ENCODE measurements at places on chromosomes 5 and 9.
A peak's percentile ranks its signal among the peaks of the same experiment; 100 is the strongest.

- H3K4me1 ChIP-seq = no peaks in the 10 kb centered on the region
- H3K4me3 ChIP-seq = no peak overlapping the region
- no peak overlapping the region for H3K27ac ChIP-seq
Measured at GRCh38 chr9:134600371-134600770, 41.2 kb upstream of the COL5A1 start.

DNA sequence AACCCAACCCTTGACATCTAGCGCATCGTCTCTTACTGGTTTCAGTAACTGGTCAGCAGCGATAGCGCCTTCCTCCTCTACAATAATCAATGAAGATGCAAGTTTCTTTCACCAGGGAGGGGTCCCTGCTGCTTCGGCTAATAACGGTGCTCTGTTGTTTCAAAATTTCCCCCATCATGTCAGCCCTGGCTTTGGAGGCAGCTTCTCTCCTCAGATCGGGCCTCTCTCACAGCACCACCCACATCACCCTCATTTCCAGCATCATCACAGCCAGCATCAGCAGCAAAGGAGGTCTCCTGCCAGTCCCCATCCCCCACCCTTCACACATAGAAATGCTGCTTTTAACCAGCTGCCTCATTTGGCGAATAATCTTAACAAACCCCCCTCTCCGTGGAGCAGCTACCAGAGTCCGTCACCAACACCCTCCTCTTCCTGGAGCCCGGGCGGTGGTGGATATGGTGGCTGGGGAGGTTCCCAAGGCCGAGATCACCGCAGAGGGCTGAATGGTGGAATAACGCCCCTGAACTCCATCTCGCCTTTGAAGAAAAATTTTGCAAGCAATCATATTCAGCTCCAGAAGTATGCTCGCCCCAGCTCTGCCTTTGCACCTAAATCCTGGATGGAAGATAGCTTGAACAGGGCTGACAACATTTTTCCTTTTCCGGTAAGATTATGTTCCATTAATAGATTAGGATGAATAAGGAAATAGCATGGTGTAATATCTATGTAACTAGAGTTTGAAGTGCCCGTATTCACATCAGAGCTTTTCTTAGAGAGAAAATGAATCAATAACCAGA lies 2.2 kb downstream of the CPEB4 start:
- no peaks in the 10 kb centered on the region for H3K27me3 ChIP-seq
- no peaks in the 10 kb centered on the region for H3K36me3 ChIP-seq
- H3K27ac ChIP-seq = peak overlapping the region; percentile 51
- DNase-seq = no peak
- H3K4me3 ChIP-seq = peak overlapping the region; percentile 73

- H3K27me3 ChIP-seq = no peaks in the 10 kb centered on the region
- peaks cover 3% of the 10 kb centered on the region for H3K36me3 ChIP-seq
- DNase-seq = no peak
- H3K4me3 ChIP-seq = no peak overlapping the region
- H3K4me1 ChIP-seq = no peaks in the 10 kb centered on the region
Measured at GRCh38 chr9:16553869-16554540, 316.5 kb downstream of the BNC2 start.

DNA sequence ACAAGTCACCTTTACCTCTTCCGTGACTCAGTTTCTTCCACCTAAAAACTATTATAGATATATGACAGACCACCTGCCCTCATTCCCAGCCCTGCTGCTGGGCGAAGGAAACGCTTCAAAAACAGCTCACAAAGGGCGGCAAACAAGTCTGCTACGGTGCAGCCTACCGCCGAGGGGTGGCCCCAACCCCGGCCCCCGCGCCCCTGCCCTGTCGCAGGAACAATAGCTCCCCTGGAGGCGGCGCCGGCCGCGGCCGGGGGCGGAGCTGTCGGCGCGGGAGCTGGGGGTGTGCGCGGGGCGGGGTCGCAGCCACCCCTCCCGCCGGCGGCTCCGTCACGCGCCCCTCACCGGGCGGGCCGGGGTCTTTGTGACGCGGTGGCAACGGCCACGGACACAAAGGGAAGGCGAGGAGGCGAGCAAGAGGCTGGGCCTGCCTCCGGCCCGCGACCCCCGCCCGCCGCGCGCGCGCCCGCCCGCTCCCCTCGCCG lies at the start of gene TMEFF1:
TMEFF1 (plus strand) TSS at position 362 of the 488 bp plus-strand sequence. CDS start 396 bp downstream, outside the sequence.
- no peaks in the 10 kb centered on the region for H3K36me3 ChIP-seq
- peak within 1 kb of the TSS; percentile 52 for H3K4me3 ChIP-seq
- H3K4me1 ChIP-seq = peaks cover 17% of the 10 kb centered on the region
- H3K27me3 ChIP-seq = peaks cover 13% of the 10 kb centered on the region
- no peak within 1 kb of the TSS for H3K27ac ChIP-seq
- no peak for DNase-seq

- no peaks in the 10 kb centered on the region for H3K4me1 ChIP-seq
- H3K36me3 ChIP-seq = no peaks in the 10 kb centered on the region
- no peaks in the 10 kb centered on the region for H3K27me3 ChIP-seq
- no peak for DNase-seq
Measured at GRCh38 chr9:100669968-100670367, 92.1 kb downstream of the CAVIN4 start.

- no peaks in the 10 kb centered on the region for H3K4me1 ChIP-seq
- H3K36me3 ChIP-seq = no peaks in the 10 kb centered on the region
- DNase-seq = no peak
- H3K27ac ChIP-seq = no peak overlapping the region
Measured at GRCh38 chr5:50886657-50887345, 220.4 kb downstream of the PARP8 start.

DNA sequence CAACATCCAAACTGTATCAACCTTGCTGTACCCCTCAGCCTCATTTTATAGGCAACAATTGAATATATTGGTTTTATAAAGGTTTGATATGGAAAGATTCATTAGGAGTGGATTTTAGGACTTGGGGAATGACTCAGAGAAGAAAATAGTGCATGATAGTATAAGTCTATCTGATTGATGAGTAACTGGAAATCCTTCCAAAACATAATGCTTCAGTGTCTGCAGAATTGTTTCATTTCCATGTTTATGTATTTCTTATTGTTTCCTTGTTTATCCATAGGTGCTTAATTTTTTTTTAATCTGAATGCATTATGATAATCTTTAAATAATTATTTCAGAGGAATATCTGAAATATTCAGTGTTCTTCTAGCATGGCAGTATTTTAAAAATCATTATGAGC lies 12.6 kb downstream of the JAK2 start:
- no peaks in the 10 kb centered on the region for H3K4me1 ChIP-seq
- H3K36me3 ChIP-seq = peaks cover 17% of the 10 kb centered on the region
- H3K27me3 ChIP-seq = no peaks in the 10 kb centered on the region
- DNase-seq = no peak
- H3K27ac ChIP-seq = no peak overlapping the region

- H3K27me3 ChIP-seq = peaks cover 7% of the 10 kb centered on the region
- H3K4me1 ChIP-seq = no peaks in the 10 kb centered on the region
- H3K27ac ChIP-seq = no peak overlapping the region
- H3K36me3 ChIP-seq = no peaks in the 10 kb centered on the region
- DNase-seq = no peak
- H3K4me3 ChIP-seq = no peak overlapping the region
Measured at GRCh38 chr9:88187631-88188030, 49.4 kb upstream of the SPATA31C2 start.

- no peaks in the 10 kb centered on the region for H3K27me3 ChIP-seq
- DNase-seq = no peak
- H3K36me3 ChIP-seq = no peaks in the 10 kb centered on the region
- H3K4me1 ChIP-seq = no peaks in the 10 kb centered on the region
Measured at GRCh38 chr5:179455320-179455719, 95.0 kb upstream of the RUFY1 start.

- H3K4me1 ChIP-seq = peaks cover 16% of the 10 kb centered on the region
- H3K4me3 ChIP-seq = peak within 1 kb of the TSS; percentile 96
Measured at GRCh38 chr5:177592010-177592834, at the start of gene TMED9. TSS of gene TMED9 (plus strand) at chr5:177592203. CDS start at chr5:177592215, 12 bp downstream.
